Activated T-cell treated with anti-CD3 and anti-CD28 coated beads for 24 hours (primary cell): ENCODE measurements at places on chromosomes 13 and 19.

DNA sequence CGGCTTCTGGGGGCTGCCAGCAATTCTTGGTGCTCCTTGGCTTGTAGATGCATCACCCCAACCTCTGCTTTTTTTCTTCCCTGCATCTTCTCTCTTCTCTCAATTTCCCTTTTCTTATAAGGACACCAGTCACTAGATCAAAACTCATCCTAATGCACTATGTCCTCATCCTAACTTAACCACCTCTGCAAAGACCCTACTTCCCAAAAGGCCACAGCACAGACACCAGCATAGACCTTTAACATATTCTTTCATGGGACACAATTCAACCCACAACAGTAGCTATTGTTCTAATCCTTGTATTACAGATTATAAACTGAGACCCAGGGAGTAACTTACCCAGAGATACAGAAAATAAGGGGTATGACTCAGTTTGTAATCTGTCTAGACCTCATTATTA lies 47.0 kb downstream of the RUBCNL start:
- no peak for DNase-seq

GRCh38 chr13:46866150-46866549 lies 30.7 kb downstream of the HTR2A start:
- no peak for DNase-seq

- DNase-seq, result no peak
Observed at GRCh38 chr19:6092329-6093286, 17.7 kb downstream of the RFX2 start.

GRCh38 chr13:76921516-76921915 lies 26.8 kb upstream of the ACOD1 start:
- no peak for DNase-seq

GRCh38 chr19:48391100-48392005 lies at the start of gene KDELR1:
KDELR1 (minus strand) TSS chr19:48391551; CDS start chr19:48391358, 193 bp downstream.
- DNase-seq, result peak; percentile 62

DNA sequence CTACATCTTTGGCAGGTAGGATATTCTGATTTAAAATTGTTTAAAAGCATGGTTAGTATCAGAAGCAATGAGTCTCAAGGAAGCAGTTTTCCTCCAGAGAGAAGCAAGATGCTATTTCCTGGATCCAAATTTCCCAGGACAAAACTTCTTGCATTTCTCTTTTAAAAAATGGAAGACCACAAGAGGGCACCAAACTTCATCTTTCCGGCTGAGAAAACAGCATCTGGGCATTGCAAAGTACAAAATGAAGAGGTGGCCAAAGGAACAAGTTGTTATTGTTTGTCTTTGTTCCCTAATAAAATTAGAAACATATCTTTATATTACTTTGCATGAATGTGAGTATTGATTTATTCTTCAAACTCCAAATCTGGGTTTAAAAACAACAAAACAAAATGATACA lies 60.0 kb upstream of the LRCH1 start:
- no peak for DNase-seq

- no peak for DNase-seq
Observed at GRCh38 chr19:19527371-19527656, 1.4 kb upstream of the YJEFN3 start.

- no peak for DNase-seq
Observed at GRCh38 chr19:34193439-34193838, 21.1 kb downstream of the LSM14A start.

GRCh38 chr13:52615134-52615801 lies 27.0 kb upstream of the HNRNPA1L2 start:
- DNase-seq, result no peak

- DNase-seq, result no peak
Observed at GRCh38 chr13:97913206-97913605, 40.3 kb upstream of the IPO5 start.

DNA sequence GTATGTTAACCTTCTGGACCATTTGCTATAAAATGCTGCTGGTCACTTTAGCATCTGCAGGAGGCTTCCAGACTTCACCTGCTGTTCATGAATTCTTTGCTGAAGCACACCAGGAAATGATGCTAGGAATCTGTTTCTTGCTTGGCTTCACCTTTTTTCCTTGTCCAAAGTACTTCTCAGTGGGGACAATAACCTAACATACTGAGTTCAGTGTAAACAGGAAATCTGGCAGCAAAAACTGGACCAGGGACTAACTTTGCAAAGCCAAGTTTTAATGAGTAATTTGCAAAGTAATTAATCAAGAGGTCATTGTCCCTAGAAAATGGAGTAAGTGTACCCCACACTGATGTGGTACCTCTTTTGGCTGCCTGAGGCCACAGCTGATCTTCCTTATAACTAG lies 128.4 kb downstream of the RXFP2 start:
- no peak for DNase-seq

DNA sequence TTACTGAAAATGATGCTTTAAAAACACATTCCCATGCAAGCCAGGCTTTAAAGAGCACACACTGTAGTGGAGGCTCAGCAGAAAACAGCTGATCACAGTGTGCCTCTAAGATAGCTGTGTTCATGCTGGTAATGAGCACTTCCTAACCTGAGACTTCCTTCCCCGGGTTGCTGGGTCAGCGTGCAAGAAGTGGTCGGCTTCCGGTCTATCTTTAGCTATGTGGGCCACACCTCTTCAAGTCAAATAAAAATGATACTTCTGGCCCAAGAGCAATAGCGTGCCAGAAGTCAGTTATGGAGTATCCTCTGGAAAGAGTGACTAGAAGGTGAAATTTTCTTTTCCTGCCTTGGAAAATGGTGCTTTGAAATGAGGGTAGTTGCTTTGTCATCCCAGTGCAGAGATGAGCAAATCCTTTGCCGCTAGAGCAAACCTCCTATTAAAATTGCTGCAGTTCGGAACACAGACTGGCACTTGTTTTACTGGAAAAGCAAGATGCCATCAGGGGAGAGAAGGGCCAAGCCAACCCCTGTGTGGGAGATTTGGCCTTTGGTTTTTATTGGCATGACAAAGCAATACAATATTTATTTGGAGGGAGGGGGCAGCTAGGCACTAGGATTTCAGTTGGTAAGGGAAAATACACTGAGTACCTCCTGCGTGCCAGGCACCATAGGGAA lies 64.2 kb downstream of the ARHGAP35 start:
- no peak for DNase-seq

DNA sequence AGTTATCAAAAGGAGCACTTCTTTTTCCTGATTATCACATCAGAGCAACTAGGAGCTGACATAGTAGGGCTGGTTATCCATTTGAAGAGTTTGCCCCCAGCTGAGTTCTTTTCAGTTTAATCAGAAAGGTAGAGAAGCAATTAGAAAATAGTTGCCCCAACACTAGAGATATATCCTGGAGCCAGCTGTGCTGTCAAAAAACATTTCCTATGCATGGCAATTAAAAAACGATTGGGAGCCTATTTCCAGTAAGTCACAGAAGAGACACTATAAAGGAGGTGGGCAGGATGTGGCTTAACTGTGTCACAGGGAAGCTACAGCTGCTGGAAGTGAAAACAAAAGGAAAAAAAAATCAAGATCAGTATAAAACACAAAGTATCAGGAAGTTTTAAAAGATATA lies 155.7 kb upstream of the SLITRK1 start:
- no peak for DNase-seq

- no peak for DNase-seq
Observed at GRCh38 chr13:32737111-32737571, 150.9 kb downstream of the PDS5B start.

- no peak for DNase-seq
Observed at GRCh38 chr19:40322271-40322610, 26.0 kb downstream of the C19orf47 start.

- DNase-seq, result no peak
Observed at GRCh38 chr19:38666663-38667511, 19.4 kb downstream of the ACTN4 start.

GRCh38 chr13:83125791-83126190 lies 756.5 kb downstream of the SLITRK1 start:
- DNase-seq, result no peak

GRCh38 chr19:39506944-39507714 lies 7.8 kb upstream of the SELENOV start:
- peak; percentile 58 for DNase-seq

DNA sequence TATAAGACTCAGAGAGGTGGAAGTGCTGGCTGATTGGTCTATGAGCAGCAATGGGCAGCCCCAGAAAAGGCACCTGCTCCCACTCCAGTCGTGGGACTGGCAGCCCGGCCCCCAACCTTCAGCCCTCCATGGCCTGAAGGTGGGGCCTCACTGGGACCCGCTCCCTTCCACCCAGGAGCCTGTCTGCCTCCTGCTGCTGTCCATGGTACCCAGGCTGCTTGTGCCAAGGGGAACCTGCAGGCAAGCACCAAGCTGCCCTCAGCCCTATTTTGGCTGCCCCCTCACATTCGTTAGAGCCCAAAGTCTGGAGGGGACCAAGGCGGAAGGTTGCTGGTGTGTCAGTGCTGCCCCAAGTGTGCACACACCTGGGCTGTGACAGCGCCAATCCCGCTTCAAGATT lies 2304.9 kb downstream of the PCDH9 start:
- DNase-seq, result no peak

DNA sequence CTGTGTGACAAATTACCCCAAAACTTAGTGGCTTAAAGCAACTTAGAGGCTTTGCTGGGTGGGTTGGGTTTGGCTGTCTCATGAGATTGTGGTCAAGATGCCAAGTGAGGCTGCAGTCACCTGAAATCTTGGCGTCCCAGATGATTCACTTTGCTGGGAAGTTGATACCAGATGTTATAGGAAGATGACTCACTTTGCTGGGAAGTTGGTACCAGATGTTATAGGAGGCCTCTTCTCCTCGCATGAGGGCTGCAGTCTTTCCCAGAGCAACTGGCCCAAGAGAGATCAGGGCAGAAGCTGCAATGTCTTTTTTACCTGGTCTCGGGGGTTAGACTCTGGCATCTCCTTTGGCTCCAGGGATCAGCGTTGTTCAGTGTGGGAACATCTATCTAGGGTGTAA lies 16.8 kb downstream of the TEX29 start:
- DNase-seq, result no peak

DNA sequence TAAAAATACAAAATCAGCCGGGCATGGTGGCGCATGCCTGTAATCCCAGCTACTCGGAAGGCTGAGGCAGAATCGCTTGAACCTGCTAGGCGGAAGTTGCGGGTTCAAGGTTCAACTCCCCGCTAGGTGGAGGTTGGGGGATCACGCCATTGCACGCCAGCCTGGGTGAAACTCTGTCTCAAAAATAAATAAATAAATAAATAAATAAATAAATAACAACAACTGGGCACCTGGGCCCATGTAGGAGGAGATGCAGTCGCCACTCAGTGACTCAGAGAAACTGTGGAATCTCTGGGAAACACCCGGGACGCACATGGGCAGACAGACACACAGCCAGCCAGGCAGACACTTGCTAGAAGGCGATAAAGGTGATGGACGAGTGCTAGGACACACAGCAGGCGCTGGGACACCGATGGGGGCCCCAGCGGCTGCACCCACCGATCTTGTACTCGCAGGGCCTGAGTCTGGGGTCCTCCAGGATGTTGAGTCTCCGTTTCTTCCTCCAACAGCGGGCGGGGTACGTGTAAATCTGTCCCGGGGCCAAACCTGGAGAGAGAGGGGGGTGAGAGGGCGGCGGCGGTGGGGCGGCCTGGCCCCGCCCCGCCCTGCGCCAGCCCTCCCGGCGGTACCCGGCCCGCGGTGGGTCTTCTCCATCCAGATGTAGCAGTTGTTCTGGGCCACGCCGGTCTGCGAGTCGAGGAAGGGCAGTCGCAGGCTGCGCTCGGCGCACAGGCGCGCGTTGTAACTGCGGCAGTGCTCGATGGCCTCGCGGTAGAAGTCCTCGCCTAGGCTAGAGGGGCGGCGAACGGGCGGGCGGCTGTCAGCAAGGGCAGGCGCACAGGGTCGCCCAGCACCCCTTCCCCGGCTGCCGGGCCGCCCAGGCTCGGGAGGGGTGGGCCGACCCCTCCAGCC lies 1.8 kb downstream of the DPF1 start:
- no peak for DNase-seq

GRCh38 chr13:33079960-33080359 lies 63.7 kb downstream of the KL start:
- DNase-seq, result no peak

DNA sequence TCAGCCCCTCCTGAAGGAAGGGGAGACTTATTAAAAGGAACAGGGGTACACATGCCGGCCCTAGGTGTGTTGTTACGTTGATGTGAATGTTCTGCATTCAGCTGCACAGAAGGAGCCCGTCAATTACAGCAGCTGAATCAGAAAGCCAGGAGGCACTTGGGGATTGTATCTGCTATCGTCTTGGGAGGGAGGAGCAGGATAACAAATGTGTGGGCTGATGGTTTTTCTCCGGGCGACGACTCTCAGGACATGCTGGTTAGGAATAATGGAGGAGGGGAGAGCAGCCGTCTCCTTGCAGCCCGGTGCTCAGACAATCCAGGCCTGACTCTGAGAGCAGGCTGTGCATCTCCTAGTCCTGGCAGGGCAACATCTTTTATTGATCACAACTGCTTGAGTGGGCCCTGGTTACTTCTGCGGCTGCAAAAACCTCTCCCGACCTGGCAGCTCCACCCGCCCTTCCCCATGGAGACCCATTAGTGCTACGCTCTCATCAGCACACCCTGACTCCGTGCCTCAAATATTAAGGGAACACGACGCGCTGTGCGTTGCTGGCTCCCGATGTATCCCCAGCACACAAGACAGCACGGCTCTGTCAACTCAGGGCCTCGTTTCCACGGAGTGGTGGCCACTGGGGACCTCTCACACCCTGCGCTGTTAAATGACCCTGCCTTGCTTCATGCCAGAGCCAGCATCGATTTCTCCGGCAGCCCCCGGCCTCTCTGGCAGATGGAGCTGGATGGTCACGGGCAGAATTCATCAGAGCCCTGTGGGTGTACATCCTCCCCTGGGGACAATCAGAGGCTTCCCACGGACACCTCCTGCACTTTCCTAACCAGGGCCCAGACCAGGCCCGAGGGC lies 25.3 kb downstream of the PEPD start:
- DNase-seq, result no peak

- no peak for DNase-seq
Observed at GRCh38 chr13:103004661-103005345, 61.4 kb downstream of the SLC10A2 start.

DNA sequence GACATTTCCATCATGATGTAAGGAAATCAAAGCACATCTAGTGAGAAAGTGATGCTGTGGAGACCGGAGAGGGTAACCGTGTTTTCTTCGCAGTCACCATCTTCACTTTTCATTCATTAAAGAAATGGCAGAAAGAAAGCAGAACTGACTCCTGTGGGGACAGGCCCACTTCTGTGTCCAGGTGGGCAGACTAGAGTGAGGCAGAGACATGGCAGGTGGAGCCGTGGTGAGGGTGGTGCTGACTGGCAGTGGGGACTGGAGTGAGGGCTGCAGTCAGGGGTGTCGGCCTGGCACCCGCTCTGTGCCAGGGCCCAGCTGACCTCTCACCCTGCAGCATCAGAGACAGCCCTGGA lies 71.4 kb upstream of the MCF2L start:
- no peak for DNase-seq

GRCh38 chr19:49491804-49492572 lies 4.2 kb upstream of the RPS11 start:
- no peak for DNase-seq

DNA sequence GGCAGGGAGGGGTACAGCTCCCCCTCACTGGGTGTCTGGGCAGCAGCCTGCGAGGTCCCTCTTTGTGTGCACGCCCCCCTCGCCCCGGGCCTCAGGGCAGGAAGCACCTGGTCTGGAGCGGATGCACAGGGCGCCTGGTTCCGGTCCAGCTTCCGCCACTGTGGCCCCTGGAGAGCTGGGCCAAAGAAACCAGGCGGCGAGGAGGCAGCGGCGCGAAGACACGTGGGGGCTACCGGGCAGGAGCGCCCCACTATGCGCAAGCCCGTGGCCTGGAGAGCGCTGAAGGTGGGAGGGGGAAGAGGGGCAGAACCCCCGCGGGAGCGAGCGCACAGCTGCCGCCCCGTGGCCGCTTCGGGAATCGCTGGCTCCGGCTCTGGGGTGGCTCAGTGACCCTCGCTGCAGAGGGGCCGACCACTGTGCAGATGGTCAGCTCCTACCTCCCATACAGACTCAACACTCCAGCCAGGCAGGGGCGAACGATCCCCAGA lies 1.7 kb upstream of the LYL1 start:
- DNase-seq, result no peak
